ENCODE measurements at places on chromosomes 16 and 17.

- no peak for DNase-seq
Measured at GRCh38 chr16:53855056-53855455, 151.1 kb downstream of the FTO start.

- no peak for DNase-seq
Measured at GRCh38 chr17:44966348-44967025, 1.6 kb downstream of the C1QL1 start.

GRCh38 chr17:65109990-65110680 lies 27.0 kb upstream of the RGS9 start:
- no peak for DNase-seq

GRCh38 chr17:35315283-35315682 lies 58.1 kb downstream of the SLFN11 start:
- peak; percentile 72 for DNase-seq

DNA sequence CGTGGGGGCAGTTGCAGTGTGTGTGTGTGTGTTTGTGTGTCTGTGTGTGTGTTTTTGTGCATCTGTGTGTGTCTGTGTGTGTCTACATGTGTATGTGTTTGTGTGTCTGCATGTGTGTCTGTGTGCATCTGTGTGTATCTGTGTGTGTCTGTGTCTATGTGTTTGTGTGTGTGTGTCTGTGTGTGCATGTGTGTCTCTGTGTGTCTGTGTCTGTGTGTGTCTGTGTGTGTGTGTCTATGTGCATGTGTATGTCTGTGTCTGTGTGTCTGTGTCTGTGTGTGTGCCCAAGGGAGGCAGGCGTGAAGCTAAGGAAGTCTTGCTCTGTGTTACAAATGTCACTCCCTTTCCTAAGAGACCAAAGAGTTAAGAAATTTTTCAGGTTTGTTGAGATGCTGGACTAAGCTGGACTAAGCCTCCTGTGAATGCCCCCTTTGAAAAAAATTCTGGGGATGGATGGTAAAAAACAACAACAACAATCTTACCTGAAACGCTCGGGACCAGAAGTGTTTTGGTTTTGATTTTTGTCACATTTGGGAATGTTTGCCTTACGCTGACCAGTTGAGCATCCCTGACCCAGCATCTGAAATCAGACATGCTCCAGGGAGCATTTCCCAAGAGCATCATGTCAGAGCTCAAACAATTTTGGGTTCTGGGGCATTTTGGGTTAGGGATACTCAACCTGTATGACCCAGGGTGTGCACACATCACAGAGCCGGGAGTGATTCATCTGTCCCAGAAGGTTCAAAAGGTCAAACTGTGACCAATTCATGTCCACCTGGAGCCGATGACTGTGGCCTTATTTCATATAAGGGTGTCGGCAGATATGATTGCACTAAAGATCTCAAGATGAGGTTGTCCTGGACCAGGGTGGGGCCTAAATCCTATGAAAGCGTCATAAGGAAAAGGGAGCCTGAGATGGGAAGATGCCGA lies 48.6 kb upstream of the ZNF469 start:
- no peak for DNase-seq

DNA sequence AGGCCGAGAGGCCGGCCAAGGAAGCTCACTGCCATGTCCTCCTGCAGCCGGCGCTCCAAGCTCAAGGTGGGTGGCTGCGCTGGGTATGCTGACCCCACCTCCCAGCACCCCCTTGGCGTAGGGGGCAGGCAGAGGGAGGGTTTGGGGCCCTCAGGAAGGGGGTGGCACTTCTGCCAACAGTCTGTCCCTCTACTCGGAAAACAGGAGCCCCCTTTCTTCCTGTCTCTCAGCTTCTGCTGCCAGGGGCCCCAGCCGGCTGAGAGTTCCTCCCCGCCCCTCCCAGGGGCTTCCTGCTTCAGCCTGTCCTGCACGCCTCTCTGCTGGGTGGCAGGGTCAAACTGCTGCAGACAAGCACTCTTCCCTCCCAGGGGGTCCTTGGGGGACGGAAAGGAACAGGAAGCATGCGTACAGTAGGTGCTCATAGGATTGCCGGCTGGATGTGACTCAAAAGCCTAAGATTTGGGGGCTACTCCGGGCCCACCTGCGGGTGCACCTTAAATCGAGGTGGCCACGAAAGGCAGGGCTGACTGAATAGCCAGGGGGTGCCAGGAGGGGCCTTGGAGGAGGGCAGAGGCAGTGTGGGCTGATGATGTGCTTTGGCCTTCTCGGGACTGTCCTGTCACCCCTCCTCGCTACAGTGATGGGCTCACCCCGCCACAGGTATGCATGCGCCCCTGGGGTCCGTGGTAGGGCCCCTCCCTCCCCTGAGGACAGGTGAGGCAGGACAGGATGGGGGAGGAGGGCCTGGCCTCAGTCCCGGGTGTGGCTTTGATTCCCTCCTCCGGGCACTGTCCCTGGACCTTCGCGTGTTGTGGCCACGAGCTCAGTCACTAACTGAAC lies 4.0 kb downstream of the CBX2 start:
- no peak for DNase-seq

DNA sequence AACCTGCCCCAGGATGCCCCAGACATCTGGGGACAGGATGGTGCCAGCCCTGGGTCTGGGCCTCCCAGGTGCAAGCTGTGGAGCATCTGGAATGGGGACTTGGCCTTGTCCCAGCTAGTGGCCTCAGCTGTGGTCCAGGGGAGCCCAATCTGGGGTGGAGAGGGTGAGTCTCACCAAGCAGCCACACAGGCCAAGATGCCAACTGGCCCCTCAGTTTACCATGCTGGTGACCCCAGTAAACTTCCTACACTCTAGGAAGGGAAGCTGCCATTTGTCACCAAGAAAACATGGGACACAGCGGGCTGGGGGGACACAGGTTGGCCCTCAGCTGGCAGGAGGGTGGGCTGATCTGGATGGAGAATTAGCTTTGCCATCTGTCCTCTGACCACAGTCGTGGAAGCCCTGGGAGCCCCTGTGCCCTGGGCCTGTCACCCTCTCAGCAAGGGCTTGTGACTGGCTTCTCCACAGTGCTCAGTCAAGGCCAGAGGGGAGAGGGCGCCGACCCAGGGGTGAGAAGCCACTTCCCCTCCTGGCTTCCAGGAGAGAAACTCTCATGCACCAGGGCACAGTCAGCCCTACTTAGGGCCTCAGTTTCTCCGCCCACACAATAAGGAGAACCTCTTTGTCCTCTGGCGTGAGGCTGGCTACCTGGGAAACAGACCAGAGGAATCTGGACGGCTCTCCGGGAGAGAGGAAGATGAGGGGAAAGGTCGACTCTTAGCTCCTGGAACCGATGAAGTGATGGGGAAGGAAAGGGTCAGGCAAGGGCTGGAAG lies 126.4 kb upstream of the SMURF2 start:
- no peak for DNase-seq

- no peak for DNase-seq
Measured at GRCh38 chr17:7676533-7676932, 10.8 kb downstream of the TP53 start.

GRCh38 chr16:82728901-82729300 lies 102.1 kb downstream of the CDH13 start:
- no peak for DNase-seq

DNA sequence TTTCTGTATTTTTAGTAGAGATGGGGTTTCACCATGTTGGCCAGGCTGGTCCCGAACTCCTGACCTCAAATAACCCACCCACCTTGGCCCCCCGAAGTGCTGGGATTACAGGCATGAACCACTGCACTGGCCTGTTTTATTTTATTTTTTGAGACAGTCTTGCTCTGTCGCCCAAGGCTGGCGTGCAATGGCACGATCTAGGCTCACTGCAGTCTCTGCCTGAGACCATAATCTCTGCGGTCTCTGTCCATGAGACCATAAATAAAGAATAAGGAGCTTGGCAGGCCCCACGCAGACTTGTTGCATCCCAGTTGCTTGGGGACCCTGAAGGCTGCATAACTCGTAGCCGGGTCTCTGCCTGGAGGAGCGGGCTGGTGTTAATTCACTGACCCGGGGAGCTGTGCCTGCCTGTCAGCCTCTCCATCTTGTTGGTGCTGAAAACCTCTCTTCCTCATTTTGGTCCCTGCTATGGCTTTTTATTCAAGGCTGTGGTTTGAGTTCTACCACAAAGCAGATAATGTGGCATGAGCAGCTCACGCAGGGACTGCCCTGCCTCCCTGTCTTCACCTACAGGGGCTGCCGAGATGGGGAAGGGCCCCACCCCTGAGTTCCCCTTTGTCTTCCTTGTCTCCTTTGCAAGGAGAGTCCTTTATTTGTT lies 82.1 kb downstream of the MSI2 start:
- no peak for DNase-seq

GRCh38 chr16:69277413-69277812 lies 33.7 kb upstream of the VPS4A start:
- no peak for DNase-seq

DNA sequence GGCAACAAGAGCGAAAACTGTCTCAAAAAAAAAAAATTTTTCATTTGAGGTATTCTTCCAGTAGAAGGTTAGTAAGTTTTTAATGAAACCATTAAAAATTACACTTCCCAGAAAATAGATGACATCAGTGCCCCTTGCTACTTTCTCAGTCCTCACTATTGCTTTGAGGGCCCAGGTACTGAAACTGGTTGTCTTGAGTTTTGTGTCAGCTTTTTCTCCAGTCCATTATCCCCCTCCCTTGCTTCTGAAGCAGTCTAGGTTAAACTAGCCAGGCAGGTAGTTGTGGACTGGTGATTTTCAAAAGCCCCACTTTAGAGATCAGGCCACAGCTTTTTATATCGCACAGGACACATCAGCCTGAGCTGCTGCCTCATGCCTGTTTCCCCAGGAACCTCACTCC lies 10.9 kb downstream of the SMCR8 start:
- DNase-seq = no peak

- no peak for DNase-seq
Measured at GRCh38 chr16:73056448-73056847, 8.5 kb upstream of the ZFHX3 start.

DNA sequence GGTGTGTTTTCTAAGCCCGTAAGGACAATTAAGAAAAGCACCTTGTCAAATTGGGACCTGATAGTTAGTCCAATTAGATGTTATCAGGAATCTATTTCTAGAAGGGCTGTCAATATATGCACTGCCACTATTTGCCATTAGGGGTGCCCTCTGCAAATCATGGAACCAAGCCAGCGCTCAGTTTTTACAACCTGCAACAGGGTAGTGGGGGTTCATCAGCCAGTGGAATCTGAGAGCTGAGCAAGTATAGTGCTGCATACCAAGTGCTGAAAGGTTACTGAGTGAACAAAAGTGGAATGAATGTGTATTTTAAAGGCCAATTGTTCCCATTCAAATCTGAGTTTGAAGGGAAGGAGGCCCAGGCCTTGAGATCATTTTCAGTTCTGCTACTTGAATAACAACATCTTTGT lies 10.4 kb downstream of the PRR11 start:
- peak; percentile 55 for DNase-seq

DNA sequence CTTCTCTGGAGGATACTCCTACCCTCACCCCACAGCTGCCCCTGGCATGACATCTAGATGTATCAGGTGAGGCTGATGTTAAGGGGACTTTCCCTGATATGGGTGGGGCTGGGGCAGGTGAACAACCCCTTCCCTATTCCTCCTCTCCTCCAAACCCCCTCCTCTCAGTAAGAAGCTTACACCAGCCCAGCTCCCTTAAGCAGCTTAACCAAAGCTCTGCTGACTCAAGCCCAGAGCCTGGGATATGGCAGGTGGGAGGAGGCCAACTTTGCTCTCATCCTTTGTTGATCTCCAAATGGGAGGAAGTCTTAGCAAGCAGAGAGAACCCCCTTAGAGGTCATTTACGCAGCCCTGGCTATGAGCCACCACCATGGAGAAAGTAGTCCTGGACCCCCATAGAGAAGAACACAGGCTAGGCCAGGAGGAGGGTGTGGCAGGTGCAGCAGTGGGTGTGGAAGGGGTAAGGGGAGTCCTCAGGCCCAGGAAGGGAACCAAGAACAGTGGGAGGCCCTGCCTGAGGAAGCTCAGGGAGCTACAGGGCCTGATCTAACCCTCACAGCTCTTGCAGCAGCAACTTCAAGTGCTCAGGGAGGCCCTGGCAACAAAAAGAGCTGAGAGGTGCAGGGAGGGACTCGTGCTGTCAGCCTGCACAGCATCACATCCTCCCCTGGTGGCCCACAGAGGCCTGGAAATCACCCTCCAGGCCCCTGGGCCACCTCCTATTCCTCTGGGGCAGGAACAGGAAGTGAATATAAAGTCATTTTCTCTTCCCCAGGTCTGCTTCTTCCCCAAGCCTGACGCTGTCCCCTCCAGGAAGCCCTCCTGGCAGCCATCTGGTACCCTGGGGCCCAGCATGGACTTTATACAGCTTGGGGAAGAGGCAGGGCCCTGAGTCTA lies 2.9 kb downstream of the UNC119 start:
- no peak for DNase-seq

DNA sequence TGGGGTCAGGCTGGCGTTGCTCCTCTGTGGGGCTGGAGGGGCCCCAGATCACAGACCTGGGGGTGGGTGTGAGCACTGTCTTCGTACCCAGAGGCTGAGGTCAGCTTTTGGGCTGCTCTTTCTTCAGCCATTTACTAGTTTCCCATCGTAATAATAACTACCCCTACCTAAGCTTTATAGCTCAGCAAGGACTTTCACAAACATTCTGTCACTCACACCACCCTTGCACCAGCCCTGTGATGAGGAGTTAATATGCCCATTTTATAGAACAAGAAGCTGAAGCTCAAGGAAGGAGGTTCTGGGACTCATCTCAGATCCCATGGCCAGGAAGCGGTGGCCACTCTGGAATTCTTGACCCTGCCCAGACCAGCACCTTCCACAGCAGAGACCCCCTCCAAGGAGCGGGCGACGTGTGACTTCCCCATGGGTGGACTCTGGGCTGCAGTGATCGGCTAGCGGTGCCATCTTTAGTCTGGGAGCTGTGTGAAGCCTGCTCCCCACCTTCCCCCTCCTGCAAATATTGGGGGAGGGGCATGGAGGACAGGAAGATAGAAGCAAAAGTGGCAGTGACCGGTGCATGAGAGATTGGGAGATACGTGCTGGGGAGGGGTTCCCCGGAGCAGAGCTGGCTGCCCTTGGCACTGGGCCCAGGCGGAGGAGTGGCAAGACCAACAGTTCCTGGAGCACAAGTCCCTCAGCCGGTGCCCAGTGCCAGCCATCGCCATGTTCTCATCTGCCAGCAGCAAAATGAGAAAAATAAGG lies 81.8 kb upstream of the TOB1 start:
- DNase-seq = no peak

GRCh38 chr17:29837531-29837930 lies 92.5 kb downstream of the SSH2 start:
- no peak for DNase-seq

- no peak for DNase-seq
Measured at GRCh38 chr17:51947160-51947735, 211.3 kb downstream of the CA10 start.

GRCh38 chr17:32927201-32927723 lies 691 bp upstream of the TMEM98 start:
- DNase-seq = no peak

DNA sequence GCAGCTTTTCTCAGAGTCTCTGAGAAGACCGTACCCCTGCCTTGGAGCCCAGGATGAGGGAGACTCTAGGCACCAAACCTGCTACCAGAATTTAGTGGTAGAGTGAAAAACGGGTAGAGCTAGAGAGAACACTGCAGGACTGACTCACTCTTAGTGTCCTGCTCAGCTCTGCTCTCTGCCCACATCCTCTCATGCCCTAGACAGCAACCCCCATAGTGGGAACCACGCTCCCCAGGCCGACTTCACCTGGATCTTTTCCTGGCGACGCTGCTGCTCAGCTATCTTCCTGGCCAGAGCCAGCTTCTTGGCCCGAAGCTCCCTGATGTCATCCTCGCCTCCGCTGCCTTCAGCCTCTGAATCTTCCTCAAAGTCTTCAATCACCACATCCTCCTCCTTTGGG lies 26.7 kb downstream of the HIC1 start:
- DNase-seq = no peak
